ENCODE measurements at places on chromosomes 1 and 21. TPM values are rescaled to one million over a fixed set of nuclear protein-coding genes. Genes with fewer than 3 reads are reported as not detected.

ASB17 gene
- not detected for total RNA-seq

ZC3H11A gene
- 79.1 TPM for total RNA-seq

G0S2 gene
- total RNA-seq, result 163 TPM

KRTAP10-2 gene
- not detected for total RNA-seq

PM20D1 gene
- not detected for total RNA-seq

TXNIP gene
- 38.2 TPM for total RNA-seq

FCGR3A gene
- not detected for total RNA-seq

CD160 gene
- total RNA-seq, result under 0.01 TPM

FCN3 gene
- not detected for total RNA-seq

LAPTM5 gene
- total RNA-seq, result 0.21 TPM

SPAG17 gene
- total RNA-seq, result 1.7 TPM

ZP4 gene
- not detected for total RNA-seq

RIMS3 gene
- 1.7 TPM for total RNA-seq

OR2M4 gene
- total RNA-seq, result not detected

FNDC5 gene
- total RNA-seq, result not detected

OR10Z1 gene
- not detected for total RNA-seq

LHX8 gene
- total RNA-seq, result under 0.01 TPM

PLA2G2D gene
- not detected for total RNA-seq

HES2 gene
- total RNA-seq, result 299 TPM

OR2L2 gene
- under 0.01 TPM for total RNA-seq

HES5 gene
- 5.1 TPM for total RNA-seq

SYPL2 gene
- total RNA-seq, result not detected

LINGO4 gene
- not detected for total RNA-seq

OLFM3 gene
- not detected for total RNA-seq

AMY2A gene
- total RNA-seq, result not detected

MIXL1 gene
- not detected for total RNA-seq

MATN1 gene
- total RNA-seq, result not detected

CD1D gene
- 3.8 TPM for total RNA-seq

SYTL1 gene
- 53.7 TPM for total RNA-seq

LCE1F gene
- total RNA-seq, result not detected

TRPM2 gene
- under 0.01 TPM for total RNA-seq

KCNN3 gene
- under 0.01 TPM for total RNA-seq

MX2 gene
- total RNA-seq, result 0.24 TPM

NCF2 gene
- 52.6 TPM for total RNA-seq

ZDHHC18 gene
- 7.7 TPM for total RNA-seq

SLC25A34 gene
- 0.48 TPM for total RNA-seq

PRRX1 gene
- not detected for total RNA-seq

COL6A2 gene
- 58.6 TPM for total RNA-seq

TMCO2 gene
- total RNA-seq, result 0.96 TPM

DHCR24 gene
- total RNA-seq, result 222 TPM

METTL18 gene
- 6.0 TPM for total RNA-seq

FAM89A gene
- total RNA-seq, result 17.3 TPM
